ENCODE measurements at places on chromosomes 1 and 21. TPM values are rescaled to one million over a fixed set of nuclear protein-coding genes. Genes with fewer than 3 reads are reported as not detected.

DNA sequence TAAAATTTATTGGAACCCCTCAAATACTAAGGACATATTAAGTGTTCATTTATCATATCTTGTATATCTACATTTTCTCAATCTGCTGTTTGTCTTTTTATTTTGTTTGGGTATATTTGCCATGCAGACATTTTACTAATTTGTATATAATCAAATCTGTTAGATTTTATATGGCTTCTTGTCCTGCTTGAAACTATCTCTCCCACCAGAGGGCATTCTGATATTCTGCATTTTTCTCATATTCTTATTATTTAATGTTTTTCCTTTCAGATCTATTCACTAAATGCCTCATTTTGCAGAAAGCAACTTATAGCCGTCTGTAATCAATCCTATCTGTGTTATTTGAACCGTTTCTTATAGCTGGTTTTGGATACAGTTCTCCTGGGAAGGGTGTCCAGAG is 745.5 kb downstream of the LRRIQ3 start:
- H3K27me3 ChIP-seq, result no peaks in the 10 kb centered on the region
- H3K4me3 ChIP-seq, result no peak overlapping the region
- no peaks in the 10 kb centered on the region for H3K36me3 ChIP-seq
- no peaks in the 10 kb centered on the region for H3K4me1 ChIP-seq
- H3K27ac ChIP-seq, result no peak overlapping the region
- no peak for DNase-seq

DNA sequence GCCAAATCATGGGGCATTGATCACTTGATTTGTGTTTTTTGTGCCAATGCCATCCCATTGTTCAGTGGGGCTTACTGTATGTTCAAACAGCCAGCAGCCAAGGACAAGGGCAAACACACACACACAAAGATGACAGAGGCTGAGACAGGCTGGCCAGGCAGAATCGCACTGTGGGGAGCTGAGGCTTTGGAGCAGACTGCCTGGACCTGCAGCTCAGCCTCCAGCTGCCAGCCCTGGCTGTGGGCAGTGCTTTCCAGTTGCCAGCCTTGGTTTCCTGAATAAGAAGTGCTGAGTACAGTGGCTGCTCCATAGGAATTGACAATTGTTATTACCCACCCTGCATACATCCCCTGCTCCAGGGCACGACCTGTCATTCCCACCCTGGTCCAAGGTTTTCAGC is 16.9 kb upstream of the PCP4 start:
- no peak for DNase-seq
- no peaks in the 10 kb centered on the region for H3K36me3 ChIP-seq
- no peak overlapping the region for H3K27ac ChIP-seq

- no peak overlapping the region for H3K4me3 ChIP-seq
- no peaks in the 10 kb centered on the region for H3K36me3 ChIP-seq
- H3K27me3 ChIP-seq, result no peaks in the 10 kb centered on the region
- no peak for DNase-seq
- H3K4me1 ChIP-seq, result no peaks in the 10 kb centered on the region
These were observed 420.9 kb upstream of the CAMK1G start for GRCh38 chr1:209162651-209163050.

DNA sequence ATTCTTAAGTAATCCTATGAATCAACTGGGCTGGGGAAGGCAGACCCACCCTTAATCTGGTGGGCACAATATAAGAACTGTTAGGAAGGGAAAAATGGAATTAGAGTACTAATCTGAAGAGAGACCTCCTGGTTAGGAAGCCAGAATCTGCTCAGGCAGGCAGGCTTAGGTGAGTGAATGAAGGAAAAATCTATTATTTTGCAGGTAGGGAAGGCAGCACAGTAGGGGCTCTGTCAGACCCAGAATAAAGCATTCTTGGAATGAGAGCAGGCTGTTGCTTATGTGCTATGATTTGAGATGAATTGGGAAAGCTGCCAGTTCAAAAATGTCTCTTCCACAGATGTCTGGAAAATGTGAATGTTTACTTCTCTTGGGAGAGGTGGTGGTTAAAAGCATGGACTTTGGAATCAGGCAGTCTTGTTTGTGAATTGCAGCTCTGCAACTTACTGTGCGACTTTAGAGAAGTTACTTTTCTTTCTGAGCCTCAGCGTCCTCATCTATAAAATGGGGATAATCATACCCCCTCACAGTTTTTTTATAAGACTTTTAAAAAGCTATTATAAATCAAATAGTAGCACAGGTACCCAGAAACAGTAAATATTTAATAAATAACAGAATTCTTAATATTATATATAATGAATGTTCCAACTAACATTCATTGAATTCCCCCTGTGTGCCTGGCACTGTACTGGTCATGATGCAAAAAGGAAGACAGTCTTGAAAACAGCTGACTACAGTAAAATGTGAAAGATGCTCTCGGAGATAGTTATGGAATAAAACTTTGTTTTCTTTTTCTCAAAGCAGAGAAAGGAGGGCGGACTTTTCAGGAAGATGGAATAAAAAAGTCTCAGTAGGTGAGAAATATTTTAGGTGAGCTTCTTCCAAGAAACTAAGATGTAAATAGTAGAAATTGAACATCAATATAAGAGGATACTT is 15.3 kb upstream of the ZNF644 start:
- no peak for DNase-seq
- H3K36me3 ChIP-seq, result no peaks in the 10 kb centered on the region
- no peaks in the 10 kb centered on the region for H3K4me1 ChIP-seq
- H3K27me3 ChIP-seq, result no peaks in the 10 kb centered on the region

DNA sequence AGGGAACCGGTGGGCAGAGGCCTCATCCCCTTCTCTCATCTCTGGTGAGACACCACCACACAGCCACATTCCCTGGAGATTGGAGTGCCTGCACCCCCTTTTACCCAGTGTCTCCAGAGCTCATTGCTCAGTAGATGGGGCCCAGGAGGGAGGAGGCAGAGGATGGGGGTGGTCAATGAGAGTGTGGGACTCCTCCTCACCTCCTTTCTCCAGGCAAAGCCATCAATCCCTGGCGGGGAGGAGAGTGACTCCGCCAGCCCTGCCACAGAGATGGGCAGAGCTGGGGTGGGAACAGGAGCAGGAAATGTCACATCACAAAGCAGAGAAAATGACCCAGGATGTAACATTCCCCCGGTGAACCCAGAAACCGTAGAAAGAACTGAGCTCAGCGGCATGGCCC is 117.2 kb downstream of the MATN1 start:
- no peaks in the 10 kb centered on the region for H3K4me1 ChIP-seq
- no peak for DNase-seq
- H3K4me3 ChIP-seq, result no peak overlapping the region

GRCh38 chr1:53575141-53575954 is 116.1 kb downstream of the DMRTB1 start:
- no peak for DNase-seq
- H3K4me1 ChIP-seq, result no peaks in the 10 kb centered on the region
- H3K4me3 ChIP-seq, result no peak overlapping the region
- no peaks in the 10 kb centered on the region for H3K27me3 ChIP-seq
- no peak overlapping the region for H3K27ac ChIP-seq

DNA sequence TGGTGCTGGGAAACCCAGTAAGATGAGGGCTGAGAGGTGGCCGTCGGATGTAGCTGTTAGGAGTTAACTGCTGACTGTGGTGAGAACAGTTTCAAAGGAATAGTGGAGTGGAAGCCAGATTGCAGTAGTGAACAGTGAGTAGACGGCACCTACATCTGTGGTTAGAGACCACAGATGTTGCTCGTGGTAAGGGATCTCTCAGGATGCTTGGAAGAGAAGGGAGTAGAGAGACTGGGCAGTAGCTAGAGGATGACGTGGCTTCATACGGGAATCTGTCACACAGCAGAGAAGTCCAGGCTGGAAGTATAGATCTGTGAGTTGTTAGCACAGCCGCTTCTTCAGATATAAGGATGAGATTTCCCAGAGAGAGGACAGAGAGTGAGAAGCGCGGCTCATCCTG is 7.8 kb upstream of the ARTN start:
- DNase-seq, result no peak
- no peaks in the 10 kb centered on the region for H3K4me1 ChIP-seq
- H3K27me3 ChIP-seq, result no peaks in the 10 kb centered on the region

- H3K4me3 ChIP-seq, result peak within 1 kb of the TSS; percentile 55
- H3K4me1 ChIP-seq, result peaks cover 21% of the 10 kb centered on the region
- DNase-seq, result peak; percentile 76
- H3K27ac ChIP-seq, result peak within 1 kb of the TSS; percentile 56
- no peaks in the 10 kb centered on the region for H3K27me3 ChIP-seq
- H3K36me3 ChIP-seq, result peaks cover 37% of the 10 kb centered on the region
These were observed at the start of gene TMEM240 for GRCh38 chr1:1540090-1540817. TSS of gene TMEM240 (minus strand) at chr1:1540624. CDS start at chr1:1540346, 278 bp downstream.

- H3K36me3 ChIP-seq, result no peaks in the 10 kb centered on the region
- H3K4me1 ChIP-seq, result peaks cover 11% of the 10 kb centered on the region
- no peaks in the 10 kb centered on the region for H3K27me3 ChIP-seq
These were observed 33.5 kb upstream of the RAP1A start for GRCh38 chr1:111586112-111586511.

DNA sequence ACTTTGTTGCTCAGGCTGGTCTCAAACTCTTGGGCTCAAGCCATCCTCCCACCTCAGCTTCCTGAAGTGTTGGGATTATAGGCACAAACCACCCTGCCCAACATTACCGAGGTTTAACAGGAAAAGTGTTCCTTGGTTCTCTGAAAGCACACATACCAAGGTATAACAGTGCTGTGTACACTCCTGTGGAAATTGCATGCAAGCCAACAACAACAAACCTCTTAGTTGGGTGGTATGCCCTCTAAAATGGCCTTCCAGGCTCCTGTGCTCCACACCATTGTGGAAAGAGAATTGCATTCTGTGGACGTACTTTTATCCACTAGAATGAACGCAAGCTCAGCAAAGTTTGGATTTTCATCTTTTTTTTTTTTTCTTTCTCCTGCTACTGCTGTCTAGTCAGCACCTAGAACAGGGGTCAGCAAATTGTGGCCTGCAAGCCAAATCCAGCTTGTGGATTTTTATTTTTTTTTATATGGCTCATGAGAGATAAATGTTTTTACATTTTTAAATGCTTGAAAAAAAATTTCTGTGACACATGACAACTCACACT is 192.2 kb upstream of the TNR start:
- H3K27ac ChIP-seq, result no peak overlapping the region
- no peaks in the 10 kb centered on the region for H3K4me1 ChIP-seq
- H3K27me3 ChIP-seq, result no peaks in the 10 kb centered on the region
- peaks cover 19% of the 10 kb centered on the region for H3K36me3 ChIP-seq
- H3K4me3 ChIP-seq, result no peak overlapping the region

Gene FCGR3B
- total RNA-seq, result 50.1 TPM

Gene NBPF10
- 3.2 TPM for total RNA-seq

Gene SLAMF9
- not detected for total RNA-seq

Gene TRIM67
- total RNA-seq, result not detected

Gene DDAH1
- total RNA-seq, result 48.4 TPM
